ENCODE measurements at places on chromosomes 2 and 18. TPM values are rescaled to one million over a fixed set of nuclear protein-coding genes. Genes with fewer than 3 reads are reported as not detected.

- no peak for DNase-seq
Measured at GRCh38 chr18:34651586-34652369, 58.3 kb upstream of the DTNA start.

GRCh38 chr18:3593381-3593903, 143.5 kb downstream of the TGIF1 start:
- no peak for DNase-seq

- no peak for DNase-seq
Measured at GRCh38 chr2:157257312-157258252, at the start of gene GALNT5. Gene GALNT5, plus strand, starts transcription at chr2:157257705. Its CDS starts 378 bp downstream, at chr2:157258083.

Gene IL36B
- total RNA-seq = not detected

All from PC-9 (cell line).